SW 1271 (cell line): ENCODE measurements at places on chromosomes 5 and 9.
A peak's percentile ranks its signal among the peaks of the same experiment; 100 is the strongest.

DNA sequence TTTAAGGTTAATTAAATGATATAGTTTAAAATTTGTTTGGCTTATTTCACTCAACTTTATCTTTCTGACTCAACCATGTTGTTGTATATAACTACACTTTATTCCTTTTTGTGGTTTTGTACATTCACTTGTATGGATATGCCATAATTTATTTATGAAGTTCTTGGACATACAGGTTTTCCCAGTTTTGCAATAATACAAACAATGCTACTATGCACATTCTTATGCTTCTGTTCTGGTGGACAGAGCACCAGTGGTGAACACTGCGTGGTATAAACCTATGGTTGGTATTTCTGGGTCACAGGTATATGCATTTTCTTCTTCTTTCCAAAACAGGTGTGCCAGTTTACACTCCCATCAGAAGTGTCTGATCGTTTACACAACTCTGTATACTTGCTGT is 35.7 kb upstream of the TRIM14 start:
- DNase-seq: no peak

DNA sequence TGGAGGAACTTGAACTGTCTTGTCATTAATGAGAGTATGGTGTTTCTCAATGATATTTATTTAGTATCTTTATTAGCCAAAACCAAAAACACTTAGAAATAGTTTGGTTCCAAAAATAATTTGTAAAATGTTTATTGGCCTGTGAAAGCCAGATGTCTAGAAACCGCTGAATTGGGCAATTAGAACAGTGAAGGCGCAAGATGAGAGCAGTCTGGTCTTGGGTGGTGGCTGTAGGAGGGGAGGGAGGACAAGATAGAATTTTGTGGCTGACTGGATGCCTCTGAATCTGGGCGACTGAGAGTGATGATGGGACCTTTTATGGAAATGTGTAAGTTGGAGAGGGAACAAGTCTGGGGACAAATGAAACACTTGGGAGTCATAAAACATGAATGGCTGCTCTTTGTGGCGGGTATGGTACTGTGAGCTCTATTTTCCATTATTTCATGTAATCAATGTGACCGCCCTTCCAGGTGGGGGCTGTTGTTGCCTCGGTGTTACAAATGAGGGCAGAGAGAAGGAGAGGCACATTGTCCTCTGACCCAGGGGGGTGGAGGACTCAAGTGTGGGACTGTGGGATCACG is 35.5 kb downstream of the PDZD2 start:
- DNase-seq: no peak

GRCh38 chr5:95761771-95762651 is 30.9 kb downstream of the RHOBTB3 start:
- no peak for DNase-seq

- no peak for DNase-seq
Observed at GRCh38 chr9:122096620-122097415, 3.7 kb upstream of the TTLL11 start.

- no peak for DNase-seq
Observed at GRCh38 chr9:127812936-127813675, 10.4 kb downstream of the FPGS start.

DNA sequence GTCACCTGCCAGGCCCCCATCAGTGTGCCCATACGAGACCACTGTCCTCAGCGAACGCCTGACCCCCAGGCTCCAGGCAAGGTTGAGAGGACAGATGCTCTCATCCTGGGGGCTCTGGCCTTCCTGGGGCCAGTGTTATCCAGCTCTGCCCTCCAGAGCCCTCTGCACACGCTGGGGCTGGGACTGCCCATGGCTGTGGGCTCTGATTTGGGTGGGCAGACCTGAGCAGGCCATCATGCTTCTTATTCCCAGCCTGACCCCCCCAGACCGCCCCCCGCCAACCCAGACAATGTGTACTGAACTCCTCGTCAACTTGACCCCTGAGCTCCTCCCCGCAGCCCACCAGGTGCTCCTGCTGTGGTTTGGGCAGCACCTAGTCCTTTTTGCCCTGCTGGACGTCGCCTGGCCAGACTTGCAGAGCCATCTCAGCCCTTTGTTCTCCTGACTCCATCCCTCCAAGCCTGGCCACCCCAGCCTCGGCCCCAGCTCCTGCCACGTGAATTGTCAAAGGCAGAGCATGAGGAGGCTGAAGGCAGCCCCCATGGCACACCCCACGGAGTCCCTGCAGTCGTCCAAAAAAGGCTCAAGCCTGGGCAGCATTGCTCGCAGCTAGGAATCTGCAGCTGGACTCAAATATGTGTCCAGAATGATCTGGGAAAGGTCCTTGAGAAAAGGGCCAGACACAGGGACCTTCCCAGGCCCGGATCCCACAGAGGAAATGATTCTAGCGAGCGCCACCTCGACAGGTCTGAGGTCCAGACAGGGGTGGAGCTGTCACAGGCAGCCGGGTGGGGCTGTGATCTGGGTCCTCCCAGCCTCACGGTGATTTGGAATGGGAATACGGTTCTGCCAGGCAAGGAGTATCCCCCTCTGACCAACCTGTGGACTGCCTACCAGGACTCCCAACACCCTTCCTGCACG is 87.0 kb downstream of the ADAMTS2 start:
- DNase-seq: no peak

DNA sequence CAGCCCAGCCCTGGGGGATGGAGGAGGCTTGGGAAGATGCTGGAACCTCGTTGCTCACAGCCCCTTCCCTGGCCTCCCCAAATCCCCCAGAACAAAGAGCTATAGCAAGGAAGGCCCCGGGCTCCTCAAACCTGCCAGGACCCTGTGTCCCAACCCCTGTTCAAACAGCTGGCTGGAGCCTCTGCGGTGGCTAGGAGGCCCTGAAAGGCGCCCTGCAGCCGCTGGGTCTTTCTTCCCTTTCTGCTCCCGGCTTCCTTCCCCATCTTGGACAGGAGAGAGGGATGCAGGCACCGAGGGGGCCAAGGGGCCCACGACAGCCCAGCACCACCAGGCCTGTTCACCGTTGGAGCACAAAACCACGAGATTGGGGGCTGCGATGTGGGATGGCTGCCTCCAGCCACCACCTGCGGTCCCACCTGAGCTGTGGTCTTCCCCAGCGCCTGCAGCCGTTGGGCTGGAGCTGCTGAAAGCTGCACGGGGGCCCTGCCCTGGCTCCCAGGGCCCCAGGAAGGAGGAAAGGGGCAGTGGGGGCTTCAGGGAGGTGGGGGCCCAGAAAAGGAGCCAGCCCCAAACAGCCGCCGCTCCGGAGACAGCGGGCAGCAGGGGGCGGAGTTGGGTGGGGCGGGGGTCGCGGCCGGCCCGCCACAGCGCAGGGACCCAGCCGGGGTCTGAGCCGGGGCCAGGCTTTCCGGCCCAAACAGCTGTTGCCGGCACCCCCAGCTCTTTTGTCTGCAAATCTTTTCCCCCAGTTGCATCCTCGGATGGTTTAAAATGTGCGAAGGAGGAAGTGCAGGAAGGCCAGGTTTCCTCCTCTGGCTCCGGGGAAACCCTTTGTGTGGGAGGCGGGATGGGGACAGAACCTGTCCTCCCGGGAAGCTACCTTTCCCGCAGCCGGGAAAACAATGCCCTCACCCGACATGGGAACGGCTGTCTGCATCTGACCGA is 16.1 kb downstream of the NOTCH1 start:
- DNase-seq: no peak

DNA sequence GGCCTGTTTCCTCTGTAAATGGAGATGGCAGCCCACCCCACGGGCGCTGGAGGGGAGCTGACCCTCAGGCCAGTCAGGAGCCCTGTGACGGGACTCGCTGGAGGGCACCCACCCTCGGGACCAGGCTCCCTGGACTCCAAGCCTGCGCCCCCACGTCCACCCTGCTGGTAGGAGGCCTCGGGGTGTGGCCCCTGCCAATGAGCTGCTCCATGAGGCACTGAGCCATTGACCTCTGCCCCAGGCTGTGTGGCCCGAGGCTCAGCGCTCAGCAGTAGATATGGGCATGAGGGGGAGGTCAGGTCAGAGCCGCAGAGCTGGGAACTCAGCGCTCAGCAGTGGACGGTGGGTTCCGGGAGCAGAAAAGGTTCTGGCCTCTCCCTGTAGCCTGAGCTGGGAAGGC is 52.3 kb upstream of the EGFL7 start:
- no peak for DNase-seq

GRCh38 chr9:93576258-93577077 is at the start of gene PHF2:
Gene PHF2 (plus strand): TSS chr9:93576584. CDS start chr9:93576774, 190 bp downstream.
- DNase-seq: no peak

- DNase-seq: no peak
Observed at GRCh38 chr9:8232726-8233125, 433.1 kb upstream of the DMAC1 start.

DNA sequence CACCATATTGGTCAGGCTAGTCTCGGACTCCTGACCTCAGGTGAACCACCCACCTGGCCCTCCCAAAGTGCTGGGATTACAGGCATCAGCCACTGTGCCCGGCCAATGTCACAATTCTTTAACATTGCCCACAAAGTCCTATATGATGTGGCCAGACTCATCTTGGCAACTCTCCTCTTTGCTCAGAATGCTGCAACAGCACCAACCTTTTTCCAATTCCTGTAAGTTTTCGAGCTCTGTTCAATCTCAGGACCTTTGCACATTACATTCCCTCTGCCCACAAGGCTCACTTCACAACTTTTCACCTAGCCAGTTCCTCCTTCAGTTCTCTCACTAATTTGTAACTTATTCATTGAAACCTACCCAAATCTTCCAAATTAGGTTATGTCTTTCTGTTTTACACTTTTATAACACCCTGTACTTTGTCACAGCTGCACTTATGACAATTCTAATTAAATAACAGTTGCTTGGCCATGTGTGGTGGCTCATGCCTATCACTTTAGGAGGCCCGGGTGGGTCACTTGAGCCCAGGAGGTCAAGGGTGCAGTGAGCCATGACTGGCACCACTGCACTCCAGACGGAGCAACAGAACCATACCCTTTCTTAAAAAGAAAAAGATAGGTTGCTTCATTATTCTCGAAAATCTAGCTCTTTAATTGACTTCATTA is 30.9 kb upstream of the GLDC start:
- DNase-seq: no peak

- no peak for DNase-seq
Observed at GRCh38 chr5:113169720-113170119, 193.1 kb downstream of the DCP2 start.

DNA sequence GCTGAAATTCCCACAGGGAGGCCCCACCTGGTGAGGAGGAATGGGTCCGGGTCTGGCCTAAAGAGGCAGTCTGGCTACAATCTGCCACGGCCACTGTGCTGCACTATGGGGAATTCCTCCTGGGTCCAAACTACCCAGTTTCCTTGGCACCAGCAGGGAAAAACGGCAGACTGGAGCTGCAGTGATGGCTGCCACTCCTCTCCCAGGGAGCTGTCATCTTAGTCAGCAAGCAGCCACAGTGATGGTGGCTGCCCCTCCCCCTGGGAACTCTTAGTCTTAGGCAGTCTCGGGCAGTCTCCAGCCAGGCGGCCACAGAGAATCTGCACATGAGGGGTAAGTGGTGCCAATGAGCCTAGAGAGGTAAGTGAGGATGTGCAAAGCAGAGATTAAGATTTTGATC is 205.8 kb downstream of the TMEM38B start:
- no peak for DNase-seq

DNA sequence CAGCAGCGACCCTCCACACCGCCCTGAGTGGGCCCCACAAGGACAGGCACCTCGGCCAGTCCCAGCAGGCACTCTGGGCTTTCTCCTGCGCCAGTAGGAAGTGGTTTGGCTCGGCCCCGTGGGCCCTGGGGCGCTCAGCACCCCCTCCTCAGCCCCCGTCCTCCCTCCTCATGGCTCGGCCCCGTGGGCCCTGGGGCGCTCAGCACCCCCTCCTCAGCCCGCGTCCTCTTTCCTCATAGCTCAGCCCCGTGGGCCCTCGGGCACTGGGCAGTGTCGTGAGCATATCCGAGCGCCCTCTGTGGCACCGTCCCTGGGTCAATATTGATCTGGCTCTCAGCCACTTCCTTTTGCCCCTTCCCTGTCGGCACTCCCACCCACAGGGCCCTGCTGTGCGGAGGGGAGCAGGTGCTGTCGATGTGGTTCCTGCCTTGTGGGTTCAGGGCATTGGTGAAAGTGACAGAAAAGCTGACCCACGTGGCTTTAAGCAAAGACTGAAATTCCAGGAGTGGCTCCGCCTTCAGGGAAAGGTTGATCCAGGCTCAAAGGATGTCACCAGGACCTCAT is 5.5 kb upstream of the SCGB3A1 start:
- DNase-seq: no peak

- DNase-seq: no peak
Observed at GRCh38 chr5:179758955-179759354, 26.3 kb downstream of the MAML1 start.

DNA sequence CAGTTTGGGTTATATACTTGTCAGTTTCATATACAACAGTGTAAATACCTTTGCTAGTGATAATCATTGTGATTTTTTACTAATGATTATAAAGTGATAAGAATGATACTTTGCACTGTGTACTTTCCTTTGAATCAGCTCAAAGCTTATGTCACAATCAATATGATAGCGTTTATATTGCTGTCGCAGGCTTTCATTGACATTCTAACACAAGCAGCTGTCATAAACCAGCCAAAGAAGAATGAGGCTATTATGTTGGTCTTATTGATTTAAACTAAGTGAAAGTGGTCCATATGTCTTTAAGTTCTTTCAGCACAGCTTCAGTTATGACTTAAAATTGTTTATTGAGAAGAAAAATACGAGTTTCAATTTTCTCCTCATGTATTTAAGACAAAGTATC is 272.7 kb upstream of the RGMB start:
- DNase-seq: no peak

- DNase-seq: peak; percentile 44
Observed at GRCh38 chr5:143002459-143003327, 232.5 kb downstream of the ARHGAP26 start.

DNA sequence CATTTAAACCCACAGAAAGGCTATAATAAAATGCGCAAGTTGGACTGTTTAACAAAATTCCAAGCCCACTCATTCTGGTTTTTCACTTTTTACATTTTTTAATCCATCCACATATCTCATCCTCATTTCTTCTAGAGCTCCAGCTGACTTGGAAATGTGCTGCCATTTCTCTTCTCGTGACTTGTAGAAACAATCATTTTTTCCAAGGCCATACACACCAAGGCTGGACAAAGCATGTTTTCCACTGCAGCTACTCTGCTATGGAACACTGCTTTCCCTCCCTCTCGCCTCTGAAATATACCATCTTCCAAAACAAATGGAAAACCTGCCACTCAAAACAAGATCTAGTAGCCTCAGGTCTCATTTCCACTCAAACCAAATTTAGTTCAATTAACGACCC is 141.1 kb downstream of the ESM1 start:
- DNase-seq: no peak

GRCh38 chr9:128208946-128209669 is 5.9 kb downstream of the DNM1 start:
- DNase-seq: no peak

GRCh38 chr9:14341437-14342122 is 27.6 kb upstream of the NFIB start:
- no peak for DNase-seq

- no peak for DNase-seq
Observed at GRCh38 chr5:144198386-144198785, 27.7 kb downstream of the KCTD16 start.

DNA sequence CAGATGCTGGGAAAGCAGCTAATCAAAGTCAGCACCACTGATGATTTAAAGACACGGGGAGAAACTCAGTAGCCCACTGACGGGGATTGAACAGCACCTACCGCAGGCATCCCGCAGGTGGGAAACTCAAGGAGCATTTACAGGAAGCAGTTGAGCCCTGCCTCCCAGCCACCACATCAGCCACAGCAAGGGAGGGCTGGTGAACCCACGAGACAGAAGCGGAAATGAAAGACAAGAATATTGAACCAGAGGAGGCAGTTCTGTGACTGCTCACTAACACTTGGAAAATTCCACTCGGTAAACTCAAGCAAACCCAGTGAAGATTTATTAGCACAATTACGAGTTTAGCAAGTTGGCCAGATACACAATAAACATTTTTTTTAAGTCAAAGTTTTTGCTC is 10.6 kb upstream of the FAM163B start:
- no peak for DNase-seq
